NAMALWA (cell line): ENCODE measurements at places on chromosomes 6 and 20.

DNA sequence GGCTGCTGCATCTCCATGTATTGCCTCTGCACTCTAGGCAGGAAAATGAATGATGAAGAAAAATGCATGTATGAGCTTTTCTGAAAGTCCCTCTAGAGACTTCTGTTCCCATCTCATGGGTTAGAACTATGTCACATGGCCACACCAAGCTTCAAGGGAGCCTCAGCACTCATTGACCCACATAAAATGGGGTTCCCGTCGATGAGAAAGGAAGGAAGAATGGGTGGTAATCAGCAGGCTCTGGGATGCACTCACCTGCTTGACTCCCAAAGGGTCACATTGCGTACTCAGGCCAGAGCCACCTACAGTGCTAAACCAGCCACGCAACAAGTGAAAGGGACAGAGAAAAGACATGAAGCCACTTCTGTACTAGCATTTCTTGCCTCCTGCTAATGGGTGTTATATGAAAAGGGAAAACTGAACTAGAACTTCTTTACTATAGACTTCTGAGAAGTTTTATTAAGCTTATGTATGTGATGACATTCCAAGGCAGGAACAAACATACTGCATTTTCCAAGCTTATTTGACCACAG, 95.8 kb upstream of the GCM1 start:
- DNase-seq = peak; percentile 26

- no peak for DNase-seq
Observed at GRCh38 chr20:37243076-37243936, 18.3 kb downstream of the GHRH start.

DNA sequence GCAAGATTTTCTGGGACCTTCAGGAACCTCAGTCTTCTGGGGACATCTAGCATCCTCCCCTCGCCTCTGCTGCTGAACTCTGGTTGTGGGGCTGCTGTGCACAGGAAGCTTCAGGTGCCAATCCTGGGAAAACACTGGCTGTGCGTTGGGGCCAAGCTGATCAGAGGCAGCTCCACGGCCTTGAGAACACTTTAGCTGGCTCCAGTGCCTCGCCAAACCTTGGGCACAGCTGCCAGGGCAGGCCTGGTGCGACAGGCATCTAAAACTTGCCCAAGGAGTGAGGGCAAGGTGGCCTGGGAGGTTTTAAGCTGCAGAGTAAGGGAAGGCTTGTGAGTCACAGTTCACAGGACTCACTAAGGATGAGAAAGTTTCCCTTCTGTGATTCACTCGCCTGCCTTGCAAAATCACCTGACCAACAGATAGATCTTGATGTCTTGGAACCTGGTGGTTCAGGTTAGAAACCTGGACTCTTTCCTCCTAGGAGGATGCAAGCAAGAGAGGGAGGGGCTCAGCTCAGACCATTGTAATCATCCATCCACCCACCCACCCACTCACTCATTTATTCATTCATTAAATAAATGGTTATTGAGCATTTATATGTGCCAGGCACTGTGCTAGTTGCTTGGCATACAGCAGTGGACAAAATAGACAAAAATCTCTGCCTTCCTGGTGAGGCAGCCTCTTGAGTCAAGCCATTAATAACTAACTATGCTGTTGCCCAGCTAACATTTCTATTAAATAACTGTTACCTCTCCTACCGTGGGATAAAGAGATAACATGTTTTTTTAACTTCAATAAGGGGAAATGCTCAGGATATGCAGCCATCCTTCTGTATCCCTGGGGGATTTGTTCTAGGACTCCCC, 2.5 kb upstream of the SPATS1 start:
- no peak for DNase-seq

DNA sequence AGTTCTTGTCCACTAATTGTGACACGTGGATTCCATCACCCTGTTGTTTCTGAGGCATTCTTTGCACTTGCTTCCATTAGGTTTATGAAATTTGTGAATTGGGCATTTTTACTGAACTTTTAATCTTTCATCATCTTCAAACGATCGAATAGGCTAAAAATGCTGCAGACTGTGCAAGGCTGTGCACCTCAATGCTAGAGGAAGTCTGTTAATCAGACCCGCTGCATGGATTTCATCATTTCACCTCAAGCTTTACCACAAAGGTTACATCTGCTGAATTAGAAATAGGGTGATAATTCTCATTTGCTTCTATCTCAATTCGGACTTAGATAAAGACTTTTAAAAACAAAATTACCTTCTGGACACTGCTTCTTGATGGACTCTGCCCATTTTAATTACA, 27.8 kb upstream of the F13A1 start:
- no peak for DNase-seq

DNA sequence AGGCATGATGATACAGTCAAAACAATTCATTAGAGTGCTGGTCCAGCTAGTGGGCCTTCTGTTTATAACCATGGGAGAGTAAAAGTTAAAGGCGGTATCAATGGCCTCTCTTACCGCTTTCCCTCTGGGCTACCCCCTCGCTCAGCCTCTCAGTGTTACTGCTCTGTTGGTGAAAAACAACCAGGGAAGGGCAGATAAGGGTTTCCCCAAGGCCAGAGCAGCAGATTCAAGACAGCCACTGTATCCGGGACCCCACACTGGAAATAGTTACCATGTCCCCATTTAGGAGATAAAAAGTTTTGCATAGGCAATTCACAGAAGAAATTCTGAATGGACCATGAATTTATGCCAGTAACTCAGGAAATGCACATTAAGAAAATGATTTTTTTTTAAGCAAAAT, 13.4 kb downstream of the SCGN start:
- DNase-seq = no peak

- DNase-seq = no peak
Observed at GRCh38 chr6:39263303-39264037, 34.2 kb upstream of the KCNK5 start.

DNA sequence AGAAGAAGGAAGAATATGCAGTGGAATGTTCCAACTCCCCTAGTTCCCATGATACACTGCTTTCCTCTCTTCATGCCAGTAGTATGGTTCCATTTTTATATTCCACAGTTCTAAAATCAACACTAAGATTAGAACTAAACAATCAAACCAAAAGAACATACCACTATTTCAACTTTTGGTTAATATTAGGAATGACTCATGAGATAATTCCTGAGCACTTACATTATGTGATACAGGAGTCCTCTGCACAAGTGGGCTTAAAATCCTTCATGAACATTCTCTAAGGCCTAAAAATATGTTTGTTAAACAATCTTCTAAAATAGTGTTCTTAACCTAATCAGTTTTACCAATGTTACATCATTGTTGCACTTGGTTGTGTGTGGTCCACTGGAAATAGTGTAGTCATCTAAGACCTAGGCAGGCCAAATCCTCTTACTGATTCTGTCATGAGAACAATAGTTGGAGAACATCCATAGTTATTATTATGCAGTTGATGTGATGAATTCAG, 30.3 kb upstream of the RCAN2 start:
- DNase-seq = no peak

GRCh38 chr20:10735195-10735949, 61.6 kb upstream of the JAG1 start:
- DNase-seq = no peak

- no peak for DNase-seq
Observed at GRCh38 chr6:4125933-4126864, 9.2 kb downstream of the ECI2 start.

- peak; percentile 71 for DNase-seq
Observed at GRCh38 chr6:100479179-100480035, 14.7 kb upstream of the SIM1 start.
